PC-3 (cell line): ENCODE measurements at places on chromosomes 4 and X. TPM values are rescaled to one million over a fixed set of nuclear protein-coding genes. Genes with fewer than 3 reads are reported as not detected.

GRCh38 chr4:174523025-174523693 lies 871 bp upstream of the HPGD start:
- DNase-seq = peak; percentile 36
- H3K4me3 ChIP-seq = peak overlapping the region; percentile 90
- H3K4me1 ChIP-seq = peaks cover 17% of the 10 kb centered on the region
- no peaks in the 10 kb centered on the region for H3K36me3 ChIP-seq
- peak overlapping the region; percentile 56 for H3K27ac ChIP-seq

DNA sequence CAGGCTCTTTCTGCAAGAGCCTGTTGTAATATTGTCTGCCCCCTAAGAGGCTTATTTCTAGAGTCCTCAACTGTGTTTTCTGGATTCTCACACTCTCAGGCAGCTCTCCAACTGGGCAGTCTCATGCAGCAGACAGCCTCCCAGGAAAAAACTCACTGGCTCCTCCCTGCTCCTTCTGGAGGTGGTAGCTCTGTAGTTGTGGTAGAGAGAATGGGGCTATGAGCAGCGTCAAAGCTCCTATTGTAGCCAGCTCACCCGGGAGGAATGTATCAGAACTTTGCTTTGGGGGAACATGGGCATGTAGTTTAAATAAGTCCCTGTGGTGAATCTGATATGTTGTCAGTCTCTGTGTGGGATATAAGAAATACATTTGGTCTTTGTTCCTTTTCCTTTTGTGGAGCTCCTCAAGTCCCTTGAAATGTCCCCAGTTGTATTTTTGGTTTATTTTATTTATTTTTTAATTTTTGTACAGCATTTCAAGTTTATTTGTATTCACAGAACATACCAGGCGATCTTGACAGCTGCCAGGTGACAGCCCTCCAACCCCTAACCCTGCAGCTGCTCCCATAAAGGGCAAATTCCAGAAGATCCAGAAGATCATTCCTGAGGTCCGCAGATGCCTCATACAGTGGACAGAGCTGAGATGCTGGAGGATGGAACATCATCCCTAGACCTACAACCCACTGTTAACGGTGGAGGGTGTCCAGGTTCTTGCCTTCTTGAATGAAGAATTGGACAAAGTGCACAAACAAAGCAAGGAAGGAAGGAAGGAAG lies 45.7 kb downstream of the TRIM61 start:
- H3K36me3 ChIP-seq = no peaks in the 10 kb centered on the region
- no peaks in the 10 kb centered on the region for H3K4me1 ChIP-seq
- H3K27ac ChIP-seq = no peak overlapping the region
- H3K4me3 ChIP-seq = no peak overlapping the region
- peak; percentile 35 for DNase-seq

- H3K36me3 ChIP-seq = no peaks in the 10 kb centered on the region
- H3K4me1 ChIP-seq = peaks cover 34% of the 10 kb centered on the region
- 0 out of 2 replicates have a peak overlapping the region, but pooled peaks have one; percentile 93 for H3K27ac ChIP-seq
- H3K4me3 ChIP-seq = no peak overlapping the region
- no peaks in the 10 kb centered on the region for H3K27me3 ChIP-seq
- DNase-seq = peak; percentile 16
Observed at GRCh38 chrX:68997911-68998310, 167.3 kb downstream of the PJA1 start.

DNA sequence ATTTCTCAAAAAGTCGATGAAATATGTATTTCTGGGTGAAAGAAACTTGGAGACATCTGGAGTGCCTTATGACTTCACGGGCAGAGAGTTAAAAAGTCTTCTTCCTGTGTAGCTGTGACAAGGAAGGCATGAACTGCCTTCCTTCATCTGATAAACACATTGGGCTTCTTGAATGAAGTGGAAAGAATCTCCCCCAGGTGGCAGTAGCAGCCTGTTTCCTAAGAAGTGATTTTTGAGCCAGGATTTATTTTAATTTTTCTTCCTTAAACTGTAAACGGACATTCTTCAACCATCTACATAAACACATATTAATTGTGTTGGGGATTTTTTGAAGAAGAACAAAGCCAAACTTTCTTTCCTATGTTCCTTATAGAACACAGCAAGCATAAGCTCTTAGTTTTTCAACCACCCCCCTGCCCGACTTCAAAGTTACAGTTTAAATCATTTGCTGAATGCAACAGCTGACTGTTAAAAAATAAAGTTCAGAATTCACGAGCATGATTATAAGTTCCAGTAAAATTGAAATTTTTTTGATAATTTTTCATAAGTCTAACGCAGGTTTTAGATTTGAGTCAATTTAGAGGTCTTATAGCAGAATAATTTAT lies 980 bp upstream of the GIMD1 start:
- H3K4me1 ChIP-seq = peaks cover 8% of the 10 kb centered on the region
- DNase-seq = peak; percentile 73
- no peaks in the 10 kb centered on the region for H3K27me3 ChIP-seq
- H3K36me3 ChIP-seq = no peaks in the 10 kb centered on the region
- no peak overlapping the region for H3K27ac ChIP-seq
- H3K4me3 ChIP-seq = no peak overlapping the region

- H3K36me3 ChIP-seq = no peaks in the 10 kb centered on the region
- no peak for DNase-seq
- no peak overlapping the region for H3K27ac ChIP-seq
- peaks cover 25% of the 10 kb centered on the region for H3K4me1 ChIP-seq
Observed at GRCh38 chr4:13659341-13660070, 32.0 kb upstream of the BOD1L1 start.

DNA sequence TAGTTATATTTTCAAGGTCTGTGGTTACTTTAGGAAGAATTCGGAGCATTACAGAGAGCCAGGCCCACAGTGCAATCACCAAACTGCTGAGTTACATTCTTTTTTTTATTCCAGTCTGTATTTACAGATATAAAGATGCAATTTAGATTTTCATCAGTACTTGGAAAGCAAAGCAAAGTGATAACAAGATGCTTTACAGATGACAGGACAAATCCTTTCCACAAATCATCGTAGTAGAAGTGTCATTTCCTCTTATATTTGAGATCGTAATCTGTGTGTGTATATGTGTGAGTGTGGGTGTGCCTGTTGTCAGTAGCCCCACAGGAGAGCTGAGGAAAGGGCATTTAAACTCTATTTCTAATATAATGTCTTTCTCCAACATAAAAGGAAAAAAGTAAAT lies 1893.7 kb downstream of the STIM2 start:
- H3K4me1 ChIP-seq = no peaks in the 10 kb centered on the region
- no peaks in the 10 kb centered on the region for H3K36me3 ChIP-seq
- peak; percentile 10 for DNase-seq
- no peak overlapping the region for H3K4me3 ChIP-seq

DNA sequence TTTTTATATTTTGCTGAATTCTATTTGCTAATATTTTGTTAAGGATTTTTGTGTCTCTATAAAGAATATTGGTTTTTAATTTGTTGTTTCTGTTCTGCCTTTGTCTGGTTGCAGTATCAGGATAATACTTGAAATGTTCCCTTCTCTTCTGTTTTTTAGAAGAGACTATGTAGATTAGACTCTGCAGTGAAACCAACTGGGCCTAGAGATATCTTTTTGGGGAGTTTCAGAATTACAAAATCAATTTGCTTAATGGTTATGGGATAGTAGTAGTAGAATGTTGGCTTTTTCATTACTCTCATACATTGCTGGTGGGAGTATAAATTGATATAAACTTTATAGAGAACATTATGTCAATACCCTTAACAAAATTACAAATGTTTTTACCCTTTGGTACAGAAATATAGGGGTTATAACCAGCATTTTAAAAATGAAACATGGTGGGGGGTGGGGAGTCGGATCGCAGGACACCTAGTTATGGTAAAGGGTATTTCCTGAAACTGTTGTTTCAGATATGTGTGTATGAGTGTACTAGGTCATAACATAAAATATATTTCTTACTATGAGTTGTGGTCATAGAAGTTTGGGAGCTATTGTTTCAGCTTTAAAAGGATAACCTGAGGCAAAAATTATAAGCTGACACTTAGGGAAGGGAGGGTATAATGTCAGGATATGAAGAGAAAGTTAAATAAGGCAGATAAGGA lies 29.0 kb downstream of the CLOCK start:
- H3K27ac ChIP-seq = no peak overlapping the region
- no peaks in the 10 kb centered on the region for H3K27me3 ChIP-seq
- peaks cover 19% of the 10 kb centered on the region for H3K4me1 ChIP-seq

DNA sequence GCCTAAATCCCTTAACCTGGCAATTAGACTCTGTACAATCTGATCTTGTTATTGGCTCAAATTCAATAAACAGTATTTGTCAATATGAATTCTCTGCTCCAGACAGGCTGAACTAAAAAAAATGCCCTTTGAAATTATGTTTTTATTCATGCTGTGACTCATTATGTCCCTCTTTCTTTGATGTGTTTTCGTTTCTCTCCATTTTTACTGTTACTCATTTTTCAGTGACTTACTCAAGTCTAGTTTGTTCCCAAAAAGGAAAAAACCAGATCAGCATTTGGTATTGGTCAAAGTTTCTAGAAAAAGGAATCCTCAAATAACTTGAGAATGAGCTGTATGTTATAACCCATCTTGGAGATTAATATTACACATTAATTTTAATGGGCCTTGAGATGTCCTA lies 40.4 kb downstream of the UNC5C start:
- no peak overlapping the region for H3K27ac ChIP-seq
- H3K4me1 ChIP-seq = peaks cover 10% of the 10 kb centered on the region
- H3K4me3 ChIP-seq = no peak overlapping the region
- H3K27me3 ChIP-seq = no peaks in the 10 kb centered on the region
- no peaks in the 10 kb centered on the region for H3K36me3 ChIP-seq

DNA sequence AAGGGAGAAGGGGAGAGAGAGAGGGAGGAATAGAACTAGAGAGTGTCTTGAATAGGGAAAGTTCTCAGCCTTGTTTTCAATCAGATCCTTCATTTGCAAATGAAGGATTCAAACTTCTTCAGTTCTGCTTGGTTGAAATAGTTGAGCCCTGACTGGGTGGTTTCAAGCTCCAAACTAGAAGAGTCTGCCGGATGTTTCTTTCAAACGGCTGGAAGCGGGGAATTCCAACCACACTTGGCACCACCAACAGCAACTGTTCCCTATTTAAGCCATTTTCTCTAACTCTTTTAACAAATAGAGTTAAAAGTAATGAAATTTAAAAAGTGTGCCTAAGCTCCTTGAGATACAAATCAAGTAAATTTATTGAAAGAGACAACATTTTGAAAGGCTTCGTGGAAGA lies 67.5 kb upstream of the DDX60 start:
- no peak overlapping the region for H3K4me3 ChIP-seq
- H3K27ac ChIP-seq = no peak overlapping the region
- peaks cover 9% of the 10 kb centered on the region for H3K4me1 ChIP-seq
- no peaks in the 10 kb centered on the region for H3K27me3 ChIP-seq
- no peaks in the 10 kb centered on the region for H3K36me3 ChIP-seq

DNA sequence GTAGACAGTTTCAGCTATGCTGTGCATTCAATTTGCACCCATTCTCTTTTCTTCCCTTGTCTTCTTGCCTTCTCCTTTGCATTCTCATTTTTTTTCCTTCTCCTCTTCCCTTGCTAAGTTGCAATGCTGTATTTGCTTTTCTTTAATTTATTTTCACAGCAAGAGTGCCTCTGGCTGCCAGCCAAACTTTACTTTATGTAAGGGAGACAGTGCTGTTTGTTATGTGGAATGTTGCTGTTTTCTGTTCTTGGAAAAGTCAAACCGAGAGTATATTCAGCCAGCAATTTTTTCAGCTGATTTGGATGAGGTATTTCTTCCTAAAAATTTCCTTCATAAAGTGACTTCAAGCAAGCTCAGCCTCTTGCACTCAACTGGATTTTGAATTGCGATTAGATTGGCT lies 1293.4 kb downstream of the ARAP2 start:
- no peaks in the 10 kb centered on the region for H3K36me3 ChIP-seq
- no peak overlapping the region for H3K4me3 ChIP-seq
- no peak for DNase-seq
- no peaks in the 10 kb centered on the region for H3K4me1 ChIP-seq
- no peak overlapping the region for H3K27ac ChIP-seq

The CC2D2A gene
- total RNA-seq = 13.1 and 13.4 TPM in 2 replicates

The PLAC8 gene
- 1.6 and 3.7 TPM in 2 replicates for total RNA-seq
